Epithelial cell of proximal tubule (primary cell): ENCODE measurements at places on chromosomes 2 and 18.

DNA sequence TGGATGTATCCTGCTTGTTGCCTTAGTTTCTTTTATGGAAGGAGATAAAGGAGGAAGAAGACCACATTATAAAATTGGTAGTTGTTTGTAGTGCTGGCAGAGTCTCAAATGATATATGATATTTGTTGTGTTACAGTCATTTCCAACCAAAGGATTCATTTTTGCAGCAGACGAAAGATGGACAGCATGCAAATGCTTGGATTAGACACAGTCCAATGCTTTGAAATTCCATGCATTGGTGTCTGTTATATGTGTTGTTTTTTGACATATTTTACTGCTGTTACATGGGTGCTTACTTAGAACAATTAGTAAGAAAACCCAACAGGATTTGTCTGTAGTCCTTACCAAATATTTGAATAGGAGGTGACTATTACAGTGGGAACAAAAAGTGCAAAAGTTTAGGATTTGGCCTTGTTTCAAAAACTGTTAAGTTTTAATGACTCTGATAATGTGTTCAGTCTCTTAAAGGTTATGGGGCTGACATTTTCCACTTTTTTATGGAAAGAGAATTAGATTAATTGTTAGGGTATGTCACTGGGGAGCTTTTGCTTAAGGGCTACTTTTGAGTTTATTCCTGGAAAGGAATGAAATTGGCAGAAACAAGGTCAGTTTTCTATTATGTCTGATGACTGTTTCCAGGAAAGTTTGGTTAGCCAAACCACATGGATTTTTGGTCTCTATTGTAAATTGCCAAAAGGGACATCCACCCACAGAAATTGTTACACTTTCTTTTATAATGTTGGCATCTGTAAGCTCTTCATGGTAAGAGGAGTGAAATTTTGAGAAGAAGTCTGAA is 229.4 kb upstream of the MMADHC start:
- DNase-seq: no peak

GRCh38 chr2:3823748-3824147 is 120.4 kb downstream of the DCDC2C start:
- peak; percentile 23 for DNase-seq

GRCh38 chr2:58289029-58289428 is 47.9 kb upstream of the FANCL start:
- peak; percentile 15 for DNase-seq

DNA sequence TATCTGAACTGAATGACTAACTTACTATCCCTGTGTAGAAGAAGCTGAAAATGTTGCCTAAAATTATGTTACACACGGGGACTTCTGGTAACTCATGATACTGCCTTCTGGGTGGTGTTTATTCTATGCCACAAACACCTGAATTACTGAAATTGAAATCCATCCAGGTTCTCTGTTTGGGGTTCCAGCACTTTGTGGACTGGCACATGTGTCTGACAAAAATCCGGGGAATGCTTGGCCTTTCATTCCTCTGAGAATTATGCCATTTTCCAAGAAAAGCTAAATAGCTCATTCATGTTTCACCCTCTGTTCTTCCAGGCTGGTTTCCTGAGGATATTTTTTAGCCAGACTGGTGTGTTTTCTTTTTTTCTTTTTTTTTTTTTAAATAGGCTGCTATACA is 59.5 kb upstream of the POU3F3 start:
- no peak for DNase-seq

DNA sequence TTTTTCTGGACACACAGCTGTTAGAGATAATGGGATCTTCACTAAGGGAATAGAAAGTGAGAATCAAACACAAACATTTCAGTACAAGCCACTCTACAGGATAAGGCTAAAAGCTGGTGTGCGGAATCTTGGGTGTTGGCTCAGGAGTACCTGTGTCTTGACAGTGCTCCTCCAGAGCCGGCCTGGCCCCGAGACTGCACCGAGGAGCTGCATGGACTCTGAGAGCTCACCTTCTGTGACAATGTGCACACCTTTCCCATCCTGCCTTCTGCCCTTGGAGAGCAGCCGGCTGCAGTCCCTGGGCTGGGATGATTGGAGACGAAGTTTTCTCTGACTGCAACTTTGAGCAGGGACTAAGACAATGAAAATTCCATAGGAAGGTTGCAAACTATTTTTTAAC is 89.1 kb downstream of the TMEM182 start:
- DNase-seq: no peak

DNA sequence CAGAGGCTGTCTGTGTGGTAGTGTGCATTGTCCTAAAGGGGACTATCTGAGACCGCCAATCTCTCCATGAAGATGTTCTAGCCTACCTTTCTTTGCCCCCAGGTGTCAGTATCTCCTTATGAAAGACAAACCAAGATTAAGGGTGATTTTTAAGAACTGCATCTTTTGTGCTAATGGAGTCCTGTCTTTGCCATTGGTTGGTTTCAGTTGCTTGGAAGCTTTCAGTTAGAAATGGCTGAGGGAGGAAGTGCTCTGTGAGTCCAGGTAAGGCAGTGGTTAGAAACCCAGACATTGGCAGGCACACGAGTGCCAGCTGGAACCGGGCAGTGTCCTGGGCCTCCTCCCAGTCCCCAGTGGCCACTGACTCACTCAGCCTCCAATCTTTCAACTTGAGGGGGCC is 111.3 kb downstream of the DOCK10 start:
- no peak for DNase-seq

GRCh38 chr18:12121175-12122042 is 27.8 kb downstream of the ANKRD62 start:
- DNase-seq: no peak

DNA sequence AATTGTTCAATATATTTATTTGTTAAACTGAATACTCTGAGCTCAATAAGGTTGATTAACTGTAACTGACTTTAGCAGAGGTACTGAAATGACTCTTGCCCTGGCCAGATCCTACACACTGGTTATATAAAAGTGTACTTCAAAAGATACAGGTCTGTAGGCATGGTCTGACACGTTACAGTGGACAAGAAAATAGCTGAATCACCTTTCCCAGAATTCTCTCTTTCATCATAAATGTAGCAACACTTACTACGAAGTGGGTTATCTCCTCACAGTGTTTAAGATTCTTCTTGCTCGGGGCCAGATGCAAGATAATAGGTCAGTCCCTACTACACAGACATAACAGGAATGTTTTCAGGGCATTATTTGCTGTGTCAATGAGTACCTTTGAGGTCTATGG is 107.0 kb upstream of the ZC3H15 start:
- no peak for DNase-seq

DNA sequence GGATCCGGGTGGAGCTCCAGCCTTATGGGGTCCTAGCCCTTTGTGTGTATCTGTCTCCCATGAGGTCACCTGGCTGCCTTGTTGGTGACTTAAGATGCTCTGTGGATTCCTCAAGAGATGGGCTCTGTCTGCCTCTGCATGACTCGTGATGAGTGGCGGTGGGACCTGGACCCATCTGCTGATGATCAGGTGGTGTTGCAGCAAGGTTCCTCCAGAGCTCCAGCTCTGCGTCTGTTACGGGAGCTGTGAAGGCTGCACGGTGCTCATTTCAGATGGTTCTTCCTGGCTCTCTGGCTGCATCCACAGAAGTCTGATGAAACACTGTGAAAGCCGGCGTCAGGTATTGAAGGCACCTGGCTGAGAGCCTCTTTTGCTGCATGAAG is 2.4 kb downstream of the AGAP1 start:
- no peak for DNase-seq

DNA sequence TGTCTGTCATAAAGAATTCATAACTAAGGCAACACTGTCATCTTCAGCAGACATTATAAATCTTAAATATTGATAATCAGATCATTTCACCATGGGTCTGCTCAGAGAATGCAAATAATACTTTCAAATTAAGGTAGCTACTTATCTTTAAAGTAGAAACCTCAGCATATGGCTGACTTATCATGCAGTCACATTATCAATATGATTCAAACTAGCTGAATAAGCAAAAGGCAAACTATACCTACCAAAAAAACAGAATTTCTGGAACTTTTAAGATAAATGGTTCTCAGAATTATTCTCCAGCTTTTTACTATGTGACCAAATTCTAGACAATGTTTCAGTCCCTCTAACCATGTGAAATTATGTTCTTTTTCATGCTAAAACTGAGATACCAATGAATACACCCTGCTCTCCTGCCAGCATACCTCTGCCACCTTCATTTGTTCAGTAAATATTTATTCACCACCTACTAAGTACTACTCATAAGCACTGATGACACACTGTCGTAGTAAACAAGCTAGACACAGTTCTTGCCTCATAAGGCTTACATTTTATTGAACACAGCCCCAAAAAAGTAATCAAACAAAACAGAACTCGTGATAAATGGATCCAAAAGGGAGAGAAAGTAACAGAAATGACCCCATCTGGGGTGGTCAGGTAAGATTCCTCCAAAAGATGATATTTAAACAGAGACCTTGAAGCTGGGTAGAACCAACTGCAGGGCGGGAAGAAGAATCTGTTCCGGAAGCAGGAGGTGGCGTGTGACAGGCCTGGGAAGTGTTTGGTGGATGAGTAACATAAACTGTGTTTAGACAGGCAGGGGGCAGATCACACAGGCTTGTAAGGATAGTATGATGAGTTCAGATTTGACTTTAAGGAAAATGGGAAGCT is 17.7 kb downstream of the SPIRE1 start:
- peak; percentile 67 for DNase-seq

DNA sequence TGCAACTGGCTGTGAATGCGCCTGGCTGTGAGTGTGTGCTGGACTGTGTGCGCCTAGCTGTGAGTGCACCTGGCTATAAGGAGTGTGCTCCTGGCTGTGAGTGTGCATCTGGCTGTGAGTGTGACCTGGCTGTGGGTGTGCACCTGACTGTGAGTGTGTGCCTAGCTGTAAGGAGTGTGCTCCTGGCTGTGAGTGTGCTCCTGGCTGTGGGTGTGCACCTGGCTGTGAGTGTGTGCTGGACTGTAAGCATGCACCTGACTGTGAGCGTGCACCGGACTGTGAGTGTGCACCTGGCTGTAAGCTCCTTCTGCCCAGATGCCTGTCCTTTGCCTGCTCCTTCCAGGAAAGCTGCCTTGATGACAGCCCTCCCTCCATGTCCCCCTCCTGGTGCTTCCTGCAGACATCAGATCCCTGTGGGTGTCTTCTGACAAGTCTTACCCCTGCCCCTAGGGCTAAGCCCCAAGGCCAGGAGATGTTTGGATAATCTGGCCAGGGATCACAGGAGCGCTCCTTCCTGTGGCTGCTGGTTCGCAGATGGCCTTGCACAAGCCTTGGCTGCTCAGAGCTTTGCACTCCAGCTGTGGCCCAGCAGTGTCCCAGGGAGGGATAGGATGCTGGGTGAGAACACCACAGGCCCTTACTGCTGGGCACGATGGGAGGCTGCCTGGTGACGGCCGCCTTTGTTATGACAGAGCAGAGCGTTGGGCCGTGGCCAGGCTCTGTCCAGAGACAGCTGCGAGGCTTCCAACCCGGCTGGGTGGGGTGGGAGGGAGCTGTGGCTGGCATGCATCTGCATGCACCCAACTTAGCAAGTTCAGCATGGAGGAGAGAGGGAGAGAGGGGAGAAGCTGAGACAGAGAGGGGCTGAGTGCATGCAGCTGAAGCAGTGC is 89.9 kb downstream of the GLI2 start:
- DNase-seq: no peak

DNA sequence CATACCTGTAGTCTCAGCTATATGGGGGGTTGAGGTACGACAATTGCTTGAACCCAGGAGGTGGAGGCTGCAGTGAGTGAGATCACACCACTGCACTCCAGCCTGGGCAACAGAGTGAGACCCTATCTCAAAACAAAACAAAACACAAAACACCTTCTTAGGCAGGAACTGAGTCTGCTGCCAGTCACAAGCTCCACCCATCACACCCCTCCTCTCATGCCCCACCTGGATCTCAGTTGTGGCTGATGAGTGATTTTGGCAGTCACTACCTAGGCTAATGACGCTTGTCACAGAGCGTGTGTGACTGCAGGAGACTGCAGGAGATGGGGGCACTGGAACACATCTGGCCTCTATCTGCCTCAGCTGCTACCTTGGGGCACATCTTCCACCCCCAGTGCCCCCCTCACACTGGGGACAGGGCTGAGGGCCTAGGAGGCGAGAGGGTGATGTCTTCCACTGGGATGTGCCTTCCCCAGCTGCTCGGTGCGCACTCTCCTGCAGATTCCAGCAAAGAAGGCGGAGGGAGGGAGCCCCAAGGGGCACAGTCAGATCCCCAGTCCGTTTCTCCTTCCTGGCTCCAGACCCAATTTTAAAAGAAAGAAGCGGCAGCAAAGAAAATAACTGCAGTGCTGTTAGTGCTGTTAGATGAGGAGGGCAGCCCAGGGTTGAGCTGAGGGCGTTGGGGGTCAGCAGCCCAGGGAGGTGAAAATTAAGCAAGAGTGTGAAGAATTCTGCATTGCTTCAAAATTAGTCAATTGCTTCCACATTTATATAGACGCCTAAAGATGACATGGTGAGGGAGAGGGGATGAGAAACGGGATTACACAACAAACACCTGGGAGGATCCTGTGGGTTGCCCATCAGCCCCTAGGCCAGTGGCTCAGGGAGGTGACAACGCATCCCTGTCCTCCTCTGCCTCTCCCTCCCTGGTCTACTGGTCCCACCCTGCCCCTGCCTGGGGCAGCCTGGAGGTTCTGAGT is 143.6 kb upstream of the HAAO start:
- DNase-seq: no peak

- DNase-seq: no peak
These were observed 739.5 kb downstream of the SOCS6 start for GRCh38 chr18:71028285-71028762.

GRCh38 chr2:44367591-44367990 is 5.8 kb downstream of the CAMKMT start:
- no peak for DNase-seq

DNA sequence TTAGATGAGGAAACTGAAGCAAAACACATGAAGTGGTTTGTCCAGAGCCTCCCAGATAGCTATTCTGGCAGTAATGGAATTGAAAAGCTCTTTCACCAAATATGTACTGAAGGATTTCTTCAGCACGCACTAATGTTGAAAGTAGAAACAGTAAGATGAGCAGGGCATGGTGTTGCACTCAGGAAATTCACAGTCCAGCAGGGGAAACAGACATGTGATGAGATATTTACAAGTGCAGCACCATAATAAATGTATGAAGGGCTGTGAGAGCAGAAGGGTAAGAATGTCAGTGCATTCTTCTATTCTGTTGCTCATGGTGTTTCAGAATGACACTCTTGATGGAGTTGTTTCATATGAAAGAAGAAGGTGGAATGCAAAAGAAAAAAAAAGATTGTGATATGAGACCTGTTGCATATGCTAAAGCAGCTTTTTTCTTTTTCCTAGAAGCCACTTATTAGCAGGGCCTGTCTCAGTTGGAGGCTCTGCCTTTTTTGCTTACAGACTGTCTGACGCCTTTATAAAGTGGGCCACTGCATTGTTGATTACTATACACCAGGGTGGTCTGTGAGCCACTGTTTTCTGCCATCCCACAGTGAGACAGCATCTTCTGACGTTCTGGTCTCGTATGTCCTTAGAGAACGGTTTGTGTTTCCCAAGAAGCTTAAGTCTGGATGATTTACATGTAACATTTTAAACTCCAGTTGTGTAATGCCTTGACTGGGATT is 516.9 kb downstream of the ARHGAP15 start:
- peak; percentile 2 for DNase-seq

GRCh38 chr2:83186105-83186760 is 1272.8 kb downstream of the SUCLG1 start:
- no peak for DNase-seq
